ELR (cell line): ENCODE measurements at places on chromosomes 1 and 21.

DNA sequence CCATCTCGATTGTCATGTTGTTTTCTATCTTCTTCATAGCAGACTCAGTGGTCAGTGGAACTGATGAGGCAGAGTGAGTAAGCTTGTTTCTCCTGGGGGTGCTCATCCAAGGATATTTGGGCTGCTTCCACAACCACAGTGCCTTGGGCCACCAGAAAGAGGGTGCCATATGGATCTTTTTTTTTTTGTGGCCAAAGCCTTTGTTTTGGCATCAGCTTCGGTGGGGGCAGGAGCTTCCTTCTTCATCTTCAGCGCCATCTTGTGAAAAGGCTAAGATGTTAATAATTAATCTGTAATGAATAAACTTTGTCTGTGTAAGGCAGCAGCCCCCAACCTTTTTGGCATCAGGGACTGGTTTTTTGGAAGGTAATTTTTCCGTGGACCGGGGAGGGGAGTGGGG, 6.6 kb upstream of the PLPP3 start:
- DNase-seq = peak; percentile 40

DNA sequence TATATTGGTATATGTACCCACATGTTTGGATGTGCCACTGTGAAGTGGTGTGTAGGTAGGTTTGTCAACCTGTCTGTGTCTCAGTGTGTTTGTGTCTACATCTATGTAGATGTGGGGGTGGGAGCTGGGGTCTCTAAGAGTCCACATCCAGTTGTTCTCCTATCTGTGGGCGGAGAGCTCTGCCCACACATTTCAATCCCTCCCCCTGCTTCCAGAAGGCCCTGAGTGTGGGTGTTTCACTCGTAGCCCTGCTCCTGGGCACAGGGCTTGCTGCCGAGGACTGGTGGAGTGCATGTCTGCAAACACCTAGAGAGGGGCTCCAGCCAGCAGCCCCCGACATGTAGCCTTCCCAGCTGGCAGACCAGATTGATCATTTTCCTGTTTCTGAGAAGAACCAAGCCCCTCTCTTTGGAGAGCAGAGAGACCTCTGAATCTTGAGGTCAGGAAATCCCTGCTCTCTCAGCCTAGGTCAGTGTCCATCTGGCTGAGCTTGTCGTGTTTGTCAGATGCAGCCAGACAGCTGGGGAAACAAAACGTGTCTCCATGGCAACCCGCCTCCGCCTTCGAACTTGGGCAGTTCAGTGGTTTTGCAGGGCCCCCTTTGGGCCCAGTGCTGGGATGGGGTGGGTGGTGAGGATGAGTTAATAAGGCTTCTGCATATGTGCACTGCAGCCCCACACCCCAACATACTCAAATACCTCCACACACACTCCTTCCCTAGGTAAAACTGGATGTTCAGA, 31.2 kb upstream of the SYNC start:
- DNase-seq = no peak

- DNase-seq = no peak
Observed at GRCh38 chr1:41430582-41430981, 53.9 kb downstream of the EDN2 start.

- DNase-seq = no peak
Observed at GRCh38 chr21:40766381-40766780, 80.6 kb downstream of the DSCAM start.

GRCh38 chr1:20630729-20631128, 2.5 kb upstream of the PINK1 start:
- DNase-seq = no peak

DNA sequence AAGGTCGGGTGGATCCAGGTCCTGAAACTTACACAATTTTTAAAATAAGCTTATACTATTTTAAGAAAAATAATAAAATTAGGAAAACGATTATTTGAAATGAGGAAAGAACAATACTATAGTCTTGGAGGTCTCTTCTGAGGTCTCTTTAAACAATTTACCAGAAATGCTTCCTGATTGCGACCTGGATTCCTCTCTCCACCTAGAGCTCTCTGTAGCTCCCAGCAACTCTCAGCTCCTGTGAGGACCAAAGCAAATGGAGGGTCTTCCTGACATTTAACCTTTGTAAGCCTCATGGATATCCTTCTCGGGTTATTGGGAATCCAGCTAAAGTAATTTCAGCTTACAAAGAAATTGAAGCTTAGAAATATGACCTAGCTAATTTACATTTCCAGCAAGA, 886 bp downstream of the BTBD8 start:
- no peak for DNase-seq

DNA sequence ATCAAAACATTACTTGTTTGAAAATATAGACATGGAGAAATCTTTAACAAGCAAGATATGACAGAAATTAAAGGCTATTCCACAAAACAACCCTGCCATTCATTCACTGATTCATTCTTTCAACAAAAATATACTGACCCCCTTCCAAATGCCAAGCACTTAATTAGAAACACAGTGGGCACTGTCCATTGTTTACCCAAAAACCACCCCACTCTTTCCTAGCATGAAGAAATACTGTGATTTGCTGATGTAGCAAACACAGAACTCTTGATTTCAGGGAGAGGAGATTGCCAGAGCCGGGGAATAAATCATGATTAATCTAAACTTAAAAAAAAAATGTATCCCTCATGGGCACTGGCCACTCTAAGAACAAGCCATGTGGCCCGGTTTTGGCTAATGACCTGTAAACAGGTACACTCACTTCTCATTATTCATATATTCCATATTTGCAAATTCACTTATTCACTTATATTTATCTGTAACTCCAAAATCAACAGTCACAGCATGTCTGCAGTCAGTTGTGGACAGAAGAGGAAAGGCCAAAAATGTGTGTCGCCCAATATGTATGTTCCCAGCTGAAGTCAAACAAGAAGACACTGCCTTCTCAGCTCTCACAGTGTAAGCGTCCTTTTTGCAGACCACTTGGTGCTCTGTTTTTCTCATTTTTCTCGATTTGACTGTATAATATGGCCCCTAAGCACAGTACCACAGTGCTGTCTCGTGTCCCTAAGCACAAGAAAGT, 133.1 kb downstream of the SMYD3 start:
- no peak for DNase-seq

- peak; percentile 28 for DNase-seq
Observed at GRCh38 chr1:15346346-15347030, 63.2 kb upstream of the EFHD2 start.

- DNase-seq = no peak
Observed at GRCh38 chr1:113768916-113769600, 9.8 kb upstream of the PHTF1 start.

- peak; percentile 29 for DNase-seq
Observed at GRCh38 chr1:207822602-207823451, 71.0 kb downstream of the CD46 start.

GRCh38 chr1:55051621-55052020, 12.3 kb downstream of the PCSK9 start:
- DNase-seq = no peak

- DNase-seq = peak; percentile 52
Observed at GRCh38 chr1:100265562-100265930, 470 bp upstream of the RTCA start.

GRCh38 chr1:151994956-151995355, 1.3 kb upstream of the S100A10 start:
- DNase-seq = peak; percentile 97

DNA sequence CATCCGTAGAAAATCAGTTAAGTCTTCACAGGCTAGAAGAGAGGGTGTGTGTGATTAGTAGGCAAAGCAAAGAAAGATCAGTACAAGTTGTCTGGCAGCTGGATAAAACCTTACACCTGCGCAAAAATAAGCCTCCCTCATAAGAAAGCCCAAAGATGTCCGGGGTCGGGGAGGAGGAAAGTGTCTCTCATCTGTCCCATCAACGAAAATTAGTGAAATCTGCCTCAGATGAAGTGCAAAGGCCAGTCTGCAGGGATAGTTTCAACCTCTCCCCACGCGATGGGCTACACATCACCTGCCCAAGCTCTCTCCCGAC, 333.9 kb downstream of the SRGAP2C start:
- DNase-seq = no peak
